ENCODE measurements at places on chromosomes 2 and 18. TPM values are rescaled to one million over a fixed set of nuclear protein-coding genes. Genes with fewer than 3 reads are reported as not detected.

Gene DUSP2
- total RNA-seq, result 5.5 TPM

Gene STARD6
- total RNA-seq, result not detected

Gene GDF7
- total RNA-seq, result 0.23 TPM

Gene NAGK
- total RNA-seq, result 49.1 TPM

Gene PTPRN
- total RNA-seq, result 66.9 TPM

Gene CYTIP
- 0.92 TPM for total RNA-seq

Gene DAPL1
- total RNA-seq, result not detected

Gene PFN4
- 0.92 TPM for total RNA-seq

Gene TCF4
- total RNA-seq, result 285 TPM

Gene RNF103
- 45.9 TPM for total RNA-seq

Gene LOXHD1
- 0.23 TPM for total RNA-seq

Gene ASXL3
- total RNA-seq, result 74.5 TPM

Gene DCDC2C
- 0.69 TPM for total RNA-seq

Gene RUFY4
- total RNA-seq, result 0.23 TPM

Gene RAB6C
- total RNA-seq, result 2.5 TPM

Gene UGT1A3
- total RNA-seq, result not detected

Gene CREG2
- total RNA-seq, result 47.1 TPM

Gene CAVIN2
- total RNA-seq, result 5.3 TPM

Gene GPR45
- 1.8 TPM for total RNA-seq

Gene PROM2
- 2.1 TPM for total RNA-seq

Gene PMAIP1
- 0.69 TPM for total RNA-seq

Gene FBLN7
- total RNA-seq, result 6.2 TPM

Gene MIB1
- 90.2 TPM for total RNA-seq

Gene ADAM23
- total RNA-seq, result 44.1 TPM

Gene MARCHF4
- 13.6 TPM for total RNA-seq

Gene HNRNPLL
- 98.7 TPM for total RNA-seq

Gene CYS1
- 1.2 TPM for total RNA-seq

Gene SKA1
- 5.5 TPM for total RNA-seq

Gene NYAP2
- 16.1 TPM for total RNA-seq

Gene HOXD12
- total RNA-seq, result not detected

Gene GPR75
- 29.5 TPM for total RNA-seq

Gene SCN3A
- 197 TPM for total RNA-seq

Gene LYG2
- not detected for total RNA-seq

Gene STAT4
- total RNA-seq, result 16.1 TPM

Gene FAM210A
- 36.4 TPM for total RNA-seq

Gene DSG4
- total RNA-seq, result not detected

Gene MC5R
- total RNA-seq, result 0.69 TPM

Gene TEX44
- total RNA-seq, result not detected

Gene NBAS
- total RNA-seq, result 164 TPM

Gene SNORC
- total RNA-seq, result 4.6 TPM

Gene TRIB2
- 205 TPM for total RNA-seq

Gene ABCG8
- 1.2 TPM for total RNA-seq

Gene SULT1C2
- 0.23 TPM for total RNA-seq

Gene FASTKD1
- total RNA-seq, result 63.9 TPM

Gene TNFAIP6
- total RNA-seq, result 1.2 TPM
